ENCODE measurements at places on chromosomes 6 and 20.

GRCh38 chr6:133542056-133542821 is 301.1 kb downstream of the EYA4 start:
- DNase-seq: no peak

GRCh38 chr20:63736893-63737694 is 630 bp downstream of the LIME1 start:
- DNase-seq: peak; percentile 63

GRCh38 chr6:111356551-111356950 is 126.5 kb downstream of the REV3L start:
- DNase-seq: no peak

DNA sequence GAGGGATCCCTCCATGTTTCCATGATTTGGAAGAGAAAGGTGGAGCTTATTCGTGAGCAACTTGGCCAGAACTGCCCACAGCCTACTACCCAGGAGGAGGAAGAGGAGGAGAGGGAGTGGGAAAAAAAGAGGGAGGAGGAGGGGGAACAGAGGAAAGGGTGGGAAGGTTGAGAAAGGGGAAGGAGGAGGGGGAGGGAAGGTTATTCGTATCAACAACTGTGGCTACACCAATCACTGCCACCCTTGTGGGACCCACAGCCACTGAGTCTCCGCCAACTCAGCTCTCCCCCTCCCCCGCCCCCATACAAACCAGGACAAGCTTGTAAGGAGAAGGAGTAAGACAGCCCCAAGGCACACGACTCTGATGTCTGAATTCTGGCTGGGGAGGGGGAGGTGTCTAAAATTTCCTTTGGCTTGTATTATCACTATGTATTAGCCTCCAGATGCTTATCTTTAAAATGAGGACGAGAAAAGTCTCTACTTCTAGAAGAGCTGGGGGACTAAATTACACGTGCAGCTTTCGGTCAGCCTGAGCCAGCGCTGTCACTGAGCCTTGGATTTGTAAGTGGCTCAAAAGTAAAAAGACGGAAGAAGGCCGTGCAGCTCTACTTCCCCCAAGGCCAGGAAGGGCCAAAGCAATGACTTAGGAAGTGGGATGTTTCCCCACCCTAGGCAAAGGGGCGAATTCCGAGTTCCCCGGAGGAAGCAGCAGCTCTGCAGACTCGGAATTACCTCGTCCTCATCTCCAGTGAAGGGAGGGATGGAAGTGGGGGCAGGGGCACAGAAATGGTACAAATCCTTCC is 1.0 kb downstream of the FKBP1A start:
- DNase-seq: no peak

DNA sequence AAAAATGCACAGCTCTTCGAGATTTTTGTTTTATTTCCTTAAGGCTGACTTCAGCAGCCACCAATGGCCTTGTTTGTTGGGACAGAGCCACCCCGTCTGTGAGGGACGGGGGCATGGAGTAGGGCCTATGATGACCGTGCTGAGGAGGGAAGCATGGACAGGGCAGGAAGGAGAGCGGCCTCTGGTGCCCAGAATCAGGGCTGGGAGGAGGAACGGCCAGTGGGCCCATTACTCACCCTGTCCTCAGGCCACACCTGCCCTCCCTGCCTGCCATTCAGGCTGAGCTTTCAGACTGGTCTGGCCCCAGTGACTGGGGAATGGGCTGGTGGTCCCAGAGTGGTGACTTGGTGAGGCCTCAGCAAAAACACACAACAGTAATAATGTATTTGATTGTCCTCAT is 104.4 kb downstream of the SMOC2 start:
- no peak for DNase-seq

Measured in T-helper 1 cell (primary cell).